Activated CD8-positive, alpha-beta T cell treated with anti-CD3 and anti-CD28 coated beads for 36 hours (primary cell): ENCODE measurements at places on chromosomes 3 and 15. TPM values are rescaled to one million over a fixed set of nuclear protein-coding genes. Genes with fewer than 3 reads are reported as not detected.

Gene IMPG2
- 0.14 TPM for total RNA-seq

Gene PAQR9
- total RNA-seq: not detected

- no peaks in the 10 kb centered on the region for H3K27me3 ChIP-seq
- DNase-seq: no peak
- H3K27ac ChIP-seq: no peak overlapping the region
- no peaks in the 10 kb centered on the region for H3K36me3 ChIP-seq
These were observed 23.7 kb downstream of the ADCY5 start for GRCh38 chr3:123424999-123425712.

GRCh38 chr3:95725770-95726169, 1088.6 kb upstream of the EPHA6 start:
- no peak for DNase-seq
- no peaks in the 10 kb centered on the region for H3K27me3 ChIP-seq
- H3K4me1 ChIP-seq: no peaks in the 10 kb centered on the region
- no peak overlapping the region for H3K27ac ChIP-seq
- H3K4me3 ChIP-seq: no peak overlapping the region

- H3K4me1 ChIP-seq: peaks cover 11% of the 10 kb centered on the region
- H3K27me3 ChIP-seq: peaks cover 46% of the 10 kb centered on the region
- peak within 1 kb of the TSS; percentile 66 for H3K4me3 ChIP-seq
- peak; percentile 73 for DNase-seq
- no peak within 1 kb of the TSS for H3K27ac ChIP-seq
- H3K36me3 ChIP-seq: no peaks in the 10 kb centered on the region
These were observed at the start of gene THBS1 for GRCh38 chr15:39580485-39581241. THBS1 (plus strand) TSS chr15:39581079; CDS start chr15:39581858, 779 bp downstream.

Gene A4GNT
- not detected for total RNA-seq

DNA sequence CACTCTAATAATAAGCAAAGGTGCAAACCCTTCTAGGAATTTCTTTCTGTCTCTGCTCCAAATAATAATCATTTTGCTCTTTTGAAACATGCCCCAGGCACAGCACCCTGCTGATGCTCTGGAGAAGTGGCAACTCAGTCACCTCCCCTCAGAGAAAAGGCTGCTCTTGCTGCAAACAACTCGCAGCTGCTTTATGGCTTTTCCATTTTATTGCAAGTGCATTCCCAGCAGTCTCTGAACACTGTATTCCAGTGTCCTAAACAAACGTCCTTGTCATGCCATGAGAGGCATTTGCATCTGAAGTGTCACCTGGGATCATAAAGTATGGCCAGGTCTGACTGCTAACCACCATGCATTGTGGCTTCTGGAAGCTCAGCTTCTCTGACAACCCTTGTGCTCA, 358.1 kb upstream of the TRIM42 start:
- H3K27ac ChIP-seq: no peak overlapping the region
- no peaks in the 10 kb centered on the region for H3K4me1 ChIP-seq
- H3K27me3 ChIP-seq: peaks cover 11% of the 10 kb centered on the region
- H3K4me3 ChIP-seq: no peak overlapping the region
- no peak for DNase-seq
